Bone marrow (tissue), 2 donors: ENCODE measurements at places on chromosomes 1 and 21.

- no peak for DNase-seq
Observed at GRCh38 chr21:27566521-27566920, 599.6 kb upstream of the ADAMTS5 start.

DNA sequence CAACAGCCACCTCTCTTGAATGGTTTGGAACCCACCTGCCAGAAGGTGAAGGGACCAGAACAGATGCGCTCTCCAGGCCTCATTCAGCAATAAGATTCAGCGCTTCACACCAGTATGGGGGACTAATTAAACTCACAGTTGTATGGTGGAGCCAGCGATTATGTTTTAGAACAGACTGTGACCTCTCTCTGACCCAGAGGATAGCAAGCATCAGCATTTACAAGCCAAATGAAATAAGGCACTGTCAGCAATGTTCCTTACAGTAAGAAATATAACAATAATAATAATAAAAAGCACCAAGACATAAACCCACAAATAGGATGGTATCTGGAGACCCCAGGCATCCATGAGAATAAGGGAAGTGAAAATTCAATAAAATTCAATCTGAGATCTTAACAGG, 6.9 kb upstream of the CDC42BPA start:
- no peak for DNase-seq

DNA sequence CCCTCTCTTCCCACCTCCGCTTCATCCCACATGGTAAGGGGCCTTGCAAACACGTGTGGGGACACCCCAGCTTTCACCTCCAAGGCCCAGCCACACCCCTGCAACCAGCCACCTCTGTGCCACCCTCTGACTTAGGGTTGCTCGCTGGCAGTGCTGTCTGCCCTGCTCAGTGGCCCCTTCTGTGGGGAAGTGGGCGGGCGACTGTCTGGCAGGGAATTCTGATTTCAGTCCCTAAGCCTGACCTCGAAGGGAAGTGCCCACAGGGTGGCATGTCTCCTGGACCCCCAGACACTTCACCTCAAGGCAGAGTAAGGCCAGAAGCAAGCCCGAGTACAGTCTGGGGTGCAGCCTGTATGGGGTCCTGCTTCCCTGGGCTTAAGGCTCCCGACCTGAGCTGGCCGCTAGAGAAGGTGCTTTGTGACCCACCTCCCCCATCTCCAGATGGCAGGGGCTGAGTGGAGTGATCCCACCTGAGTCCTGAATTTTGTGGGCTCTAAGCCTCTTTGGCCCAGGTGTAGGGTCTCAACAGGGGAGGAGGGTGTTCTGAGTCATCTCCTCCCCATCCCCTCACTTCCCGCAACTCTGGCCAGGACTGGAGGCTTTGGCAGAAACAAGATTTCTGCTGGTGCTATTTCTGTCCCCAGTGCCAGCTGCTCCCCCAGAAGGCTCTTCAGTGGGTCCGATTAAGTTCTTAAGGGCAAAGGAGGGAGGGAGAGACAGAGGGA, 7.0 kb downstream of the RD3 start:
- no peak for DNase-seq

DNA sequence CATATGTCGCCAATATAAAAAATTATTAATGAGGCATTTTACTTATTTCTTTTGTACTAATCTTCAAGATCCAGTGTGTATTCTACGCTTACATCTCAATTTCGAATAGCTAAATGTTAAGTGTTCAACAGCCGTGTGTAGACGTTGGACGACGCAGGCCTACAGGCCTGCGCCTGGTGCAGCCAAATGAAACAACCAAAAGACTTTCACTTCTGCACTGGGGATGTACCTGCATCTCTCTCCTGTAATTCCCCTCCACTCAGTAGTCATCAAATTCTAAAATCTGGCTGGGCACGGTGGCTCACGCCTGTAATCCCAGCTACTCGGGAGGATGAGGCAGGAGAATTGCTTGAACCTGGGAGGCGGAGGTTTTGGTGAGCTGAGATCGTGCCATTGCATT, 76.8 kb upstream of the HNRNPU start:
- no peak for DNase-seq

GRCh38 chr1:34113362-34113761, 51.7 kb downstream of the CSMD2 start:
- no peak for DNase-seq

GRCh38 chr1:191279266-191279800, 801.7 kb upstream of the BRINP3 start:
- no peak for DNase-seq

GRCh38 chr1:81708250-81708649, 92.5 kb upstream of the ADGRL2 start:
- no peak for DNase-seq

- no peak for DNase-seq
Observed at GRCh38 chr21:44614961-44615391, 3.1 kb downstream of the KRTAP10-8 start.

DNA sequence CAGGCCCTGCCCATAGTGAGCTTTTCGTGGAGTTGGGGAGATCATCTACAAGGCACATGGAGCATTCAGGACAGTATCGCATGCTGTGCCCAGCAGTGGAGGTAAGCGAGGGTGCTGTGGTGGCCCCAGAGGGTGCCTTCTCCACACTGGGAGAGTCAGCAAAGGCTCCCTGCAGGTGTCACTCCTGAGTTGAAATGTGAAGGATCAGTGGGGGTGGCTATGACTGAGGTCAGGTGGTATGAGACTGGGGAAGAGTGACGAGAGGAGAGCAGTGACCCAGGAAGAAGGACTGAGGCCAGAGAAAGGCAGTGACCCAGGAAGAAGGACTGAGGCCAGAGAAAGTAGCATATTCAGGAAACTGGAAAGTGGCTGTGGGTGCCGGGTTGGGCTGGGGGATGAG, 53.0 kb downstream of the SPAG17 start:
- DNase-seq: no peak

GRCh38 chr1:233241759-233242158, 53.8 kb downstream of the PCNX2 start:
- no peak for DNase-seq

GRCh38 chr1:27887215-27888021, 15.1 kb downstream of the THEMIS2 start:
- DNase-seq: peak; percentile 75

- no peak for DNase-seq
Observed at GRCh38 chr1:42142894-42143675, 10.1 kb upstream of the GUCA2B start.

GRCh38 chr1:215606564-215607168, 39.6 kb downstream of the KCTD3 start:
- DNase-seq: no peak

DNA sequence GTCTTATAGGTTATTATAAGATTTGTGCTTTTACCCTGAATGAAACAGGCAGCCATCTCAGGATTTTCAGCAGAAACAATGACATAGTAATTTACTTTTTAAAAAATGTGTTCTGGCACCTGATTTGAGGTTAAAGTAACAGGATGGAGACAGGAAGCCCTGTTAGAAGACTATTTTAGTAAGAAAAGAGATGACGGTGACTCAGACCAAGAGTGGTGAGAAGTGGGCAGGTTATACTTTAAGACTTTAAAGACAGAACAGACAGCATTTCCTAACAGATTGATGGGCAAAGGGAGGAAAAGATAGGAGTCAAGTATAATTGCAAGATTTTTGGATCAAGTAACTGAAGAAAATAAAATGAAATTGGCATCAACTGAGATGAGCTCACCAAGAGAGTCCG, 436.8 kb upstream of the NR5A2 start:
- no peak for DNase-seq

DNA sequence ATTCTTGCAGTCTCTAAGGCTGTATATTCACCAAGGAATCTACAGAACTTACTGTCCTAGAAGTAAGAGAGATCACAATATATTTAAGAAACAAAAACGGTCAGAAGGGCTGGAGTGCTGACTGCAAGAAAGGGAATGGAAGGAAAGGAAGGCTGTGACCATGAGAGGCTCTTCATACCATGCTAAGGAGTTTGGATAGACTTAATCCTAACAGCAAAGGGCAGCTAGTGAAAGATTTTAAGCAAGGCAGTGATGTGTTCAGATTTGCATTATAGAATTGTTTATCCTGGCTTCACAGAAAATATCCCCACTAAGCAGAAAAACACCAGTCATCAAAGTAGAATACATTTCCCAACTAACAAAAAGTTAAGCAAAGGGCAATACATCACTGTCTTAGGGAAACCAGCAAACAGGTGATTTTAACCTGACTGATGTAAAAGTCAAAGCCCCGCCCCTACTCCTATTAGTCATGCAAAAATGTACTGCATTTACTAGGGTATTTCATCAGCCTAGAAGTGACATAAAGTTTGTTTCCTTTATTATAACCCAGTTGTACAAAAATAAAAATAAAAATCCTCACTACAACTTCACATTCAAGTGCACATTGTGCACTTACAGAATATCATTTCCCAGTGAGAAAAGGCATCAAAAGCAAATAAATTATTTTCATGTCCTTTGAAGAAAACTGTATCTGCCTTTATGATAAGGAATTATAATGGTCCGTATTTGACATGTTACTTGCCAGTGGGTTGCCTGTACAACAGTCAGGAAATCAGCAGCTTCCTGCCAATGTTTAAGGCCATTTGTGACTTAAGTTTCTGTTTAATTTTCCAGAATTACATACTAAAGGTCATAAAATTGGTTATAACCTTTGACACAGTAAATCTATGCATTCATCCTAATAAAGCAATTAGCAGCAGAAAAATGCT, 17.2 kb downstream of the JAK1 start:
- no peak for DNase-seq

- DNase-seq: no peak
Observed at GRCh38 chr1:185786524-185786923, 52.3 kb downstream of the HMCN1 start.

GRCh38 chr1:33055210-33056008, 18.7 kb upstream of the AK2 start:
- no peak for DNase-seq

DNA sequence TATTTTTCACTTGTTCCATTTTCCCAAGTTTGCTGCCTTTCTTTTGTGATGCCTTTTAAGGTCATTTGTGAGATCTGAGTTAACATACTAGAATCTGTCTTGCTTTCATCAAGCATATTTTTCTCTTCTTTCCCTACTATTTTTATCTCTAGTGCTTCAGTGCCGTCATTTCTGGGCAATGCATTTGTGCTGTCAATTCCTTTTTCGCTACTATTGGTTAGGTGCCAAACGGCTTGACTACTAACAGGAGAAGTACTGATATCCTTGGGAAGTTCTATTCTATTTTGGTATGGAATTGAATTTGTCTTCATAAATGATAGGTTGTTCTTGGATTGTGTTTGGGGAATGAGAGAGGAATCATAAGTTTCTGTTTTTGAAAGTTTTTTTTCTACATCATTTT, 42.2 kb downstream of the LRRC53 start:
- no peak for DNase-seq

- no peak for DNase-seq
Observed at GRCh38 chr1:230746617-230747016, 571 bp upstream of the CAPN9 start.

- DNase-seq: no peak
Observed at GRCh38 chr1:8711151-8711550, 106.3 kb downstream of the RERE start.

- no peak for DNase-seq
Observed at GRCh38 chr1:30525971-30526651, 197.3 kb downstream of the MATN1 start.

GRCh38 chr1:243438815-243439214, 183.0 kb downstream of the SDCCAG8 start:
- no peak for DNase-seq

- peak; percentile 59 for DNase-seq
Observed at GRCh38 chr1:160868141-160868540, 5.5 kb upstream of the CD244 start.

DNA sequence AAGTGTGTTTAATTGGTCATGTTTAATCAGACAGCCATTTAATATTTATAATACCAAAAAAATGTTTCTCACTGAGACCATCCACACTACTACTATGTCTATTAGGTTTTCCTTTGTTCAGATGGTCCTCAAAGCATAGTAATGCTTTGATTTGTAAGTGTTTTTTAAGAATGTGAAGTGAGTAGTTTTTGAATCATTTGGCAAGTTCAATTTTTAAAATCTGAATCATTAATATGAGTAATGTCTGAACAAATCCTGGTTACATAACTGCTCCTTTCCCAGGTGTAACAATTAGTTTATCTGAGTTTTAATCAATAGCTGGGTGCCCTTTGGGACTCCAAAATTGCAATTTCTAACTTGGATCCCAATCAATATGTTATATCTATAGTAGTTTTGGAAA, 23.5 kb upstream of the RPL5 start:
- DNase-seq: no peak

DNA sequence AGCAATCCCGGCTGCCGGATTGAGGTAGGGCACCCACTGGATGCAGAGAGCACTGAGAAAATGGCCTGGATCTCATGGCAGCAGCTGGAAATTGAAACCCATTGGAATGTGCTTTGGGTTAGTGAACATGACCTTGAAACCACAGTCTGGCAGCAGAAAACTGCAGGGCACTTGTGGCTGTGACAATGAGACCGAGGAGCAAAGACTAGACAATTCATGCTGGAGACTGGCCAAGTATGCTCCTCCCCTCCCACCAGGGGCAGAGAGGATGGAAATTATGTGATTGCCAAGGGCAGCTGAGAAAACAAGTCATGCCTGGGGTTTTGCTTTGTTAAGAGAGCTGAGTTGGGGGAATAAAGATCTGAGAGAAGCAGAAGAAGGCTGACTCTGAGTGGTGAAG, 60.7 kb downstream of the ZNF697 start:
- no peak for DNase-seq

GRCh38 chr1:232283864-232284263, 346.1 kb downstream of the SIPA1L2 start:
- DNase-seq: no peak

GRCh38 chr1:58783090-58783992, 506 bp downstream of the JUN start:
- no peak for DNase-seq

GRCh38 chr1:90046635-90047034, 51.7 kb downstream of the ZNF326 start:
- DNase-seq: no peak

DNA sequence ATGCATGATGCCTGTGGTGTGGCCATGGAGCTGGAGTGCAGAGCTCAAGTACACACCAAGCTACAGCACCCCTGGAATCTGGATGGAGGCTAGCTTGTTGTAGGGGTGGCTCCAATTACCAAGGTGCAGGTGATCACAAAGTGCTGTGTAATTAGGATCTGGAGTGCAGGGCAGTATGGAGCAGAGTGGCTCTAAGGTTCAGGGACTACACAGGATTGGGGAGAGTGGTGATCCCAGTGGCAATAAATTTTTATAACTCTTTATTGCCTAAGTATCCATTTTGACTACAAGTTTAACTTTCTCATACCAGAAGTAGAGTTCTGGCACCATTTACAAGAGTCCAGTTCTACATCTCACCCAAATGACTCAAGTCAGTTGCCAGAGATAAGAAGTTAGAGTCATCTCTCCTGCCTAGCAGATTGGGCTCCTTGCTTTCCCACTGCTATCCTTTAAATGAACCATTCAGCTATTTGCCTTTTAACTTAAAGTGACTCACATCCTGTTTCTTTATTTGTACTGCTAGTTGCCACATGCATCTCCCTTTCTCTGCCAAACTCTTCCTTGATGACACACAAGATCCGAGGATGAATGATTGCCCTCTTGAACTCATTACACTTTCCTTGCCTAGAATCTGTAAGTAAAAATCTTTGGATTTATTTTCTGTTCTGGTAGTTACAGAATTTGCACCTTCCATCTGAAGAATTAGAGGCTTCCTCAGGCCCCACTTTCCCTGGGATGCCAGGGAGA, 427.2 kb downstream of the KCNT2 start:
- DNase-seq: no peak

- DNase-seq: no peak
Observed at GRCh38 chr1:241101622-241102021, 255.4 kb downstream of the RGS7 start.
